ENCODE measurements at places on chromosomes 7 and 10. TPM values are rescaled to one million over a fixed set of nuclear protein-coding genes. Genes with fewer than 3 reads are reported as not detected.

SYT15 gene
- polyA plus RNA-seq: 0.10 TPM

GET4 gene
- 28.7 TPM for polyA plus RNA-seq

NSUN5 gene
- polyA plus RNA-seq: 47.7 TPM

ZNF212 gene
- polyA plus RNA-seq: 4.5 TPM

PRKAR2B gene
- polyA plus RNA-seq: 0.46 TPM

SYT15B gene
- not detected for polyA plus RNA-seq

ECHDC3 gene
- not detected for polyA plus RNA-seq

AOAH gene
- 4.0 TPM for polyA plus RNA-seq

MMP21 gene
- polyA plus RNA-seq: not detected

LIPM gene
- not detected for polyA plus RNA-seq

PLEKHS1 gene
- polyA plus RNA-seq: not detected

IL6 gene
- polyA plus RNA-seq: not detected

ATRNL1 gene
- polyA plus RNA-seq: 0.23 TPM

C10orf90 gene
- not detected for polyA plus RNA-seq

LIPK gene
- not detected for polyA plus RNA-seq

EIF3A gene
- 29.8 TPM for polyA plus RNA-seq

NUTM2B gene
- polyA plus RNA-seq: not detected

GGCT gene
- 19.7 TPM for polyA plus RNA-seq

SEMA3D gene
- polyA plus RNA-seq: not detected

Measured in CD4-positive, alpha-beta memory T cell (primary cell).